ENCODE measurements at places on chromosomes 3 and 15.

DNA sequence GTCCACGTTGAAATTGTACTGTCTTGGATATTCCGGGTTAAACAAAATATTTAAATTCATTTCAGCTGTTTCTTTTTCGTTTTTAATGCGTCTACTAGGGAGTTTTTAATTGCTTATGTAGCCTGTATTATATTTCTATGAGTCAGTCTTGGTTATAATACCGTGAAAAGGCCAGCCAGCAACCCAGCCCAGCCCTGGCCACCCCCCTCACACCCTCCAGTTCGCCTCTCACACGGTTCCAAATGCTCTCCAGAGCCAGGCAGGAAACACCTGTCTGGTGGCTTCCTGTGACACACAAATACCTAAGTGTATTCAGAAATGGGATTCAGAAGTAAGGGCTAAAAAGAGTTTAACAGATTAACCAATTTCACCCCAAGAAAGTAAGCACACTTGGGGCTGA is 4.4 kb downstream of the SH3BP5 start:
- peak; percentile 35 for DNase-seq

GRCh38 chr15:28904541-28905315 is 19.0 kb downstream of the APBA2 start:
- DNase-seq, result no peak

DNA sequence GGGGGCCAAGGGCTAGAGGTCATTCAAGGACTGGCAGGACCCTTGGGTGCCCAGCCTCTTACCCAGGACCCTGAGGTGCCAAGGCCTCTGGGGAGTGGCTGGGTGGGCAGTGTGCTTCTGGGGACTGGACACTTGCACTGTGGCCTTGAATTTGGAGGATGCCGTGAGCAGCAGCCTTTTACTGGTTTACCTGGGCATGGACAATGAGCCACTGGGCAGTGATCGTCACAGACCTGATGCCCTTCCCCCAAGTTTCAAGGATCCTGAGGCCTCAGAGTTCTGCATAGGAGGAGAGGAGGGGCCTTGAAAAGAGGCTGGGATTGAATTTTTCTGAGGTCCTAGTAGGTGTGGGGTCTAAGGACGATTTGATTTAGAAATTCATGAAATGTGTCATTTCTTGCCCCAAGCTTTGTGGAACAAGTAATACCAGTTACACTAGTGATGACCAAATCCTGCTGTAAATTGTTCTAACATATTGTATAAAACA is 146.1 kb upstream of the TPM1 start:
- no peak for DNase-seq

- DNase-seq, result no peak
Observed at GRCh38 chr3:50111757-50112156, 23.0 kb downstream of the RBM5 start.

DNA sequence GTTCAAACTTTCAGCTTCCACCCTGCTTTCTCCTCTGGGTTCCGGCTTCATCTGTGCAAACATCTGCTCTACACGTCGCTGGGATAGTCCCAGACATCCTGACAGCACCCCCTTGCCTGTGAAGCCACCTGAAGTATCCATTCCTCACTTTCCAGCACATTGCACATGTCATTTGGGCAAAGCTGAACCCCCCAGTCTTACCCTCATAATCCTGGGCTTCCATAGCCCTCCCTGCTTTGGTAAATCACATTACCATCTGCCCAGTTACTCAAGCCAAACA is 42.5 kb downstream of the STARD5 start:
- DNase-seq, result no peak

DNA sequence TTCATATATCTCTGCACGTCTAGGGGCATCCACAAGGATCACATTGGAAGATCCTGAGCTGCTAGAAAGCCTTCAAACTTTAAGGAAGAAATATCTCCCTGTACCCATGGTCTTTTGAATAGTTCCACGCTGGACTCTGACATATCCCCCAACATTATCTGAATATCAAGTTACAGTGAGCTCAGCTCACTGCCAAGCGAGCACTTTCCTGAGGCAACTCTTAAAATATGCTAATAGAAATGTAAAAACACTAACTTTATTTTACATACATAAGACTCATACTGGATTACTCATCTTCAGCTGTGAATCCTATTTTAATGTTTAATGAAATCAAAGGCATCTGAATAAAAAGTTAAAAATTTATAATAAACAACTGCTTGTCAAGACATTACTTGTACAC is 420.2 kb upstream of the CCDC54 start:
- no peak for DNase-seq

DNA sequence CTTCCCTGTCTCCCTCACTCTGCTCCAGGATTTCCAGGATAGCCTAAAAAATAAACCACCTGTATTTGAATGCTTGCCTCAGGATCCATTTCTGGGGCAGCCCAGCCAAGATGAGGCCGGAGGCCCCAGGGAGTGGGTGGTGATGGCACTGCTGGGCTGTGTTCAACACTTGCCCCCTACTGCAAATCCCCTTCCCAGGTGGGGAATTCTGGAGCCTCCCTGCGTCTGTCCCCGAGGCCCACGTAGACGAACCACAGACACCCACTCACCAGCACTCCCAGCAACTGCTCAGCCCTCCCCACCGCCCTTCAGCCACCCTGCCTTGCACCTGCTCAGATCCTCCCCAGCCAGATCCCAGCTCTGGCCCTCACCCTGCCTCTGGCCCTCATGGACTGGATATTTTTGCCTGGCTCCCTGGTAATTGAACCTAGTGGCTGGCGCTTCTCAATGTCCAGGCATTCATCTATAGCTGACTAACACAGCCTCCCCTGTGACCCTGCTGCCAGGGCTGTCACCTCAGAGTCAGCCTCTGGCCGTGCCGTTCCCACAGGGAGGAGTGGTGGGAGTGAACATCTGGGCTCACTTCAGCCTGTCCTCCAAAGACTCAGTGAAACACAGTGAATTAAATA is 17.1 kb upstream of the EPB42 start:
- DNase-seq, result no peak
